Activated CD8-positive, alpha-beta T cell treated with anti-CD3 and anti-CD28 coated beads for 36 hours (primary cell): ENCODE measurements at places on chromosomes 6 and 20.

DNA sequence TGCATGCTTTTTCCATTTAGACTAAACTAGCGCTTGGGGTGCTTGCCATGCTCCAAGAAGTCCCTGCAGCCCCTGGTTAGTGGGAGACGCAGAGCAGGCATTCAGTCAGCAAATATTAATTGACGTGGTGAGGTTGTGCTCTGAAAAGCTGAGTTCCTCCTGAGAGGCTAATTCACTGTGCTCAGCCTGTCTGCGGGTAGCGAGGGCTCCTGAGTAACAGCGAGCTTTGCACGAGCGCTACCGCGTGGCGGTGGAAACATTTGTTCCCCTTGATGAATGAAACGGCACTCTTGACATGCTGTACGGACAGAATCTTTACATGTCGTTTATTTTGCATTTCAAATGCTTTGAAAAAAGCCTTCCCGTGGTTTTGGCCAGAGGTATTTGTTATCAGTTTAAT is 170.6 kb upstream of the AGPAT4 start:
- peak; percentile 33 for DNase-seq

- no peak for DNase-seq
These were observed 125.6 kb downstream of the EYA2 start for GRCh38 chr20:47020231-47020630.

- DNase-seq: no peak
These were observed 43.2 kb upstream of the PKIB start for GRCh38 chr6:122567034-122567433.

DNA sequence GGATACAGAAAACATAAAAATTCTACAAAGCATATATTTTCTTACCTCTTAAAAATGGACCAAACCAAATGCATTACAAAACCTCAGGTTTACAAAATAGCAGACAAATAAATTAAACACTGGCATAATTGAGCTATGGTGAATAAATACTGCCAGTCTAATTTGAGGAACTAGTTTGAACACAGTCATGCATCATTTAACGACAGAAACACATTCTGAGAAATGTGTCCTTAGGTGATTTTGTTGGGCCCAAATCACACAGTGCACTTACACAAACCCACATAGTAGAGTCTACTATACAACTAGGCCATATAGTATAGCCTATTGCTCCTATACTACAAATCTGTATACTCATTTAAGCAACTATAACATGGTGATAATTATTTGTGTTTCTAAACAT is 215.6 kb downstream of the FOXC1 start:
- no peak for DNase-seq

DNA sequence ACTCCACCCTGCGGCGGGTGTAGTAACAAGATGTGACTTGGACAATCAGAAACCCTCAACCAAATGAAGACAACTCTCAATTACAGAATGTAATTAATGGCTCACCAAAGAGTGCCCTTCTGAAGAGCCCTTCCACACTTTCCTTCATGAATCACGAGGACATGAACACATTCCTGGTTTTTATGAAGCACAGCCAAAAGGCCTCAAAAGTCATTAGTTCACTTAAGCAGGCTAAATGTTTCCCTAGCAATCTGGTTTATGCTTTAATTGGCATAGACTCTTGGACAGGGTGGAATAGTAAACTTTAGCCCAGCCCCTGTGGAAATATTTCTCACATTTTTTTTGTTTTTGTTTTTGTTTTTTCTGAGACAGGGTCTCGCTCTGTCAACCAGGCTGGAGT is 20.5 kb downstream of the CPNE5 start:
- DNase-seq: no peak

GRCh38 chr20:58102744-58103516 is 125.5 kb downstream of the ANKRD60 start:
- peak; percentile 74 for DNase-seq

GRCh38 chr6:2028457-2029038 is 216.9 kb downstream of the GMDS start:
- DNase-seq: no peak

DNA sequence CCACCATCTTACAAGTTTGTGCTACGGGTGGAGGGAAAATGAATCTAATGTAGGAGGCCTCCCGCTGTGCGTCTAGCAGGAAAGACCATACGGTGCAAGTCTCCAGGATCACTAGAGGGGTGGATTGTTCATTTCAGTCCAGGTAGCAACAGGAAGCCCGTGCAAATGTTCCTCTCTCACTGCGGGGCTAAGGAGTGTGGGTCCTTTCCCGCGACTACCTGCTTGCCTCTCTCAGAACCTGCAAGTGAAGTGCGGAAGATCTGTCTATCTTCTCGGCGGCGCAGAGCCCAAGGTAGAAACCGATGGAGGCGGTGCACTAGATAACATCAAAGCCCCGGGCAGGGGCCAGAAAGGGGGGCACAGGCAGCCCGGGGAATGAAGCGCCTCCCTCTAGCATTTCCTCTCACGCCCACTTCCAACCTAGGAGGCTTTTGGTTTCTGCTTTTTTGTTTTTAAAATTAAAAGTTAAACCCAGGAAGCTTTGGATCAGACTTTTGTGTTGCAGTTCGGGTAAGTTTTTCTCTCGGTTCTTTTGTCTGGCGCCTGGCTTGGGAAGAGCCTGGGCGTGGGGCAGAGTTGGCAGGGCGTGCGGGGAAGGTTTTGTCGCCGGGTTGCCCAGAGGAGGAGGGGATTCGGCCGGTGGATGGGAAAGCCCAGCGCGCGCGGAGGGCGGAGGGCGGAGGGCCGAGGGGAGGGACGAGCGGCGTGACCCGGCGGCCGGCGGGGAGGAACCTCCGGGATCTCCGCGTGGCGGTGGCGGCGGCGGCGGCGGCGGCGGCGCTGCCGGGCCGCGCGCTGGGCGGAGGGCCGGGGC is 3.5 kb upstream of the HIVEP1 start:
- DNase-seq: peak; percentile 92

- DNase-seq: no peak
These were observed 390.0 kb upstream of the SULF2 start for GRCh38 chr20:48175261-48175660.

GRCh38 chr6:128491610-128492206 is 28.7 kb downstream of the PTPRK start:
- no peak for DNase-seq

DNA sequence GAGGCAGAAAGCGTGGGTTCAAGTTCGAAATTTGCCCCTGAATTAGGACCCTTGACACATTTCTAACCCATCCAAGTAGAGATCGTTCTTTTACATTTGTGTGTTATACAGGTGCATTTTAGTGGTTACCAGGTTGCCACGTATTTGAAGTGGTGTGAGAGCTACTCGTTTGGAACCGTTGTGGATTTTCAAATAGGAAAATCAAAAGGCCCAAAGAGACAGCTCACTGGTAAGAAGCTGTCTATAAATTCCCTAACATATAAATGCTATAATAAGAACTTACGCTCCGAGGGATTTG is 1.6 kb upstream of the REV3L start:
- DNase-seq: no peak

DNA sequence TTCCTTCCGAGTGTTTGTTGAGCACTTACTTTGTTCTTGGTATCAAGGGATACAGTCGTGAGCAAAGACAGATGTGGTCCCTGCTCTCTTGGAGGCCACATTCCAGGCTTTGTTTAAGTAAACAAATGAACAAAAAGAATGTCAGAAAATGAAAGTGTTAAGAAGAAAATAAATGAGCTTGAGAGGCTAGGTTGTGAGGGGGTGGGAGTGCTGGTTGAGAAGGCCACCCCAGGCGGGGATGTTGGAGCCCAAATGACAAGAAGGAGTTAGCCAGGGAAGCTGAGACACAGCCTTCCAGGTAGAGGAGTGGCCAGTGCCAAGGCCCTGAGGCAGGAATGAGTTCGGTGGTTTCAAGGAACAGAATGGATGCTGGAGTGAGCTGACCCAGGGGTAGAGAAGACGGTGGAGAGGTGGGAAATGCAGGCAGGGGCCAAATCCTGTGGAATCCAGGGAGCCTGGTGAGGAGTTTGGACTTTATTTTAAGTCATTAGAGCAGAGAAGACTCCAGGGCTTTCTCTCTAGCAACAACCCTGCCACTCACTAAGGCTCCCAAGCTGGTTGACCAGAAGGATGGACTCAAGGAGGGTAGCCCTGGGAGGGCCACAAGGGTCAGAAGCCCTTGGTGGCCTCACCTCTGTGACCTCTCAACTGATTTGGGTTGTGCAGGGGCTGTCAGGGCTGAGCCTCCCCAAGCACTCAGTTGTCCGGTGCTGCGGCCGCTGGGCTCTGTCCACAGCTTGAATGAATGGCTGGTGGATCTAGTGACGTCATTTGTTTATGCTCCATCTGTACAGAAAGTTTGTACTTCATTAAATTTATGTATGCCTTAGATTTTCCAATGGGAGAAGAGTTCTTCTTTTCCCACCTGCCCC is 66.0 kb upstream of the STX16 start:
- DNase-seq: no peak

DNA sequence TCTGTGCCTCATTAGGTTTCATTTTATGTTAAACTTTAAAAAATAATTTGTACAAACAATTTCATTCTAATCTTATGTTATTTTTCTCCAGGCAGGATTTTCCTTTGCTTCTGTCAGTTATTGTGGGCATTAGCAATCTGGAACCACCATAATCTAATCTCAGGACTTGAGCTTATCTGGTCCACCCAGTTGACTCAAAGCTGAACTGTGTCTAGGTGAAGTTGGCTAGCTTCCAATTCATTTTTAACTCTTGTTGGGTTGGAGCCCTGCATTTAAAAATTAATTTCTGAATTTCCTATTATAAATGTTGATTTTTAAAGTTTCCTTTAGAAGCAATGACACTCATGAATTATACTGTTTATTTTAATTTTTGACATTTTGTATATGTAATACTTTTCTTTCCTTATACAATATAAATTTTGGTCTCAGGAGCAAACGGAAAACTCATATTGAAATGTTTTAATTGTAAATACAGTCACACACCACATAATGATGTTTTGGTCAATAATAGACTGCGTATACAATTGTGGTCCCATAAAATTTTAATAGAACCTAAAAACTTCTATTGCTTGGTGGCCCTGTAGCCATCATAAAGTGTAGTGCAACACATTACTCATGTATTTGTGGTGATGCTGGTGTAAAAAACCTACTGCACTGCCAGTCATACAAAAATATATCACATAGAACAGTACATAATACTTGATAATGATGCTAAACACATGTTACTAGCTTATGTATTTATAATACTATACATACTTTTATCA is 121.3 kb downstream of the CLVS2 start:
- no peak for DNase-seq

DNA sequence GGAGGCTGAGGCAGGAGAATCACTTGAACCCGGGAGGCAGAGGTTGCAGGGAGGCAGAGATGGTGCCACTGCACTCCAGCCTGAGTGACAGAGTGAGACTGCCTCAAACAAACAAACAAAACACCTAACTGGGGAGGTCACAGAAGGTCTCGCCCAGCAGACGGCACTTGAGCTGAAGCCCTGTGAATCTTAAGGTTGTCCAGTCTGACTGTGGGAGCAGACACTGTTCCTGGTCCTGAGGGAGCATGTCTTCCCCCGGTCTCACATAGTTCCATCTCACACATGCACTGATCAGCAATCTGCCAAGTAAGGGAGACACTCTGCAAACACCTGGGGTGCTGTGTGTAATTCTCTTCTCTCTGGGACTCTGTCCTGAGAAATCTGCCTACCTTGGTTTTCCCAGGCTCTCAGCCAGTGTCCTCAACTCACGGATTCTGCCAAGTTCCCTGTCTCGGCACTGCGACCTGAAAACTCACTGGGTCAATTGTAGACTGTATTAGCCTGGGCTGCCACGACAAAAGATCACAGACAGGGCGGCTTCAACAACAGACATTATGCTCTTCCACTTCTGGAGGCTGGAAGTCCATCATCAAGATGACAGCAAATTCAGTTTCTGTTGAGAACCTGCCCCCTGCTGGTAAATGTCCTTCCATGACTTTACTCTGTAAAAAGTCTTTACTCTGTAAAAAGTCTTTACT is 94.3 kb downstream of the JPH2 start:
- peak; percentile 61 for DNase-seq
